Fibroblast of skin of back (primary cell): ENCODE measurements at places on chromosomes 1 and 21.

DNA sequence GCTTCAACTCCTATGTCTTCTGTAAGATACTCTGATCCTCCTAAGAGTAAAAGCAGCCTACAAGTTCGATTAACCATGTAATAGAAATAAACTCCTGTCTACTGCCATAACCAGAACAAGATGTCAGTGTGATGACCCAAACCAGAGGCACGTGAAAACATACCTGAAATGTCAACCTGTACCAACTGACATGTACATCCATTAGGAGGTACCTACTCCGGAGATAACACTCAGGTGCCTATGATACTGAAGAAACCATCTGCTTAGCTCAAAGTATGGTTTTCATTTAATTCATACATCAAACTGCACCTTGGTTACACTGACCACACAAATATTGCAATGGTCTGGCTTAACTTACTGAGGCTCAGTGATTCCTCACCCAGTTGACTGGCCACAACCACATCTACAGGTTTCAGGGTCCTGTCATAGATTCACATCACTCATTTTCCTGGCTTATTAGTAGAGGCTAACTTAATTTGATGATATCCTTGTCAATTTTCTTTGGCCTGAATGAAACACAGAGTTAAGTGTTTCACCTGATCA is 4.4 kb downstream of the ITPKB start:
- DNase-seq: no peak

- no peak for DNase-seq
Measured at GRCh38 chr1:53015508-53015860, 46.5 kb upstream of the PODN start.

DNA sequence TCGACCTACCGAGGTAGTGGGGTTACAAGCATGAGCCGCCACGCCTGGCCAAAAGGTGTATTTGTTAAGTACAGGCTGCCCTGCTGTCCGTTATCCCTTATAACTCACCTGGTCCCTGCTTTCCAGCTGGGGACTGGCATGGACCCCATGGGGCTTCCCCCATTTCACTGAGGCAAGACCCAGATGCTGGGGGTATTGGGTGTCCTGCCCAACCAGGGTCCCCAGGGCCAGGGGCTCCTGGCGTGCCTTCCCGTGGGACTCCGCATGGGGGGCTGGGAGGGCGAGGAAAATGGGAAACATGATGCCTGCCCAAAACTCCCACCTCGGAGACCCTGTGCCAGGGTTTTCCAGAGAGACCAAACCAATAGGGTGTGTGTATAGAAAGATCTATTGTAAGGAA is 64.4 kb downstream of the FAAP20 start:
- no peak for DNase-seq

DNA sequence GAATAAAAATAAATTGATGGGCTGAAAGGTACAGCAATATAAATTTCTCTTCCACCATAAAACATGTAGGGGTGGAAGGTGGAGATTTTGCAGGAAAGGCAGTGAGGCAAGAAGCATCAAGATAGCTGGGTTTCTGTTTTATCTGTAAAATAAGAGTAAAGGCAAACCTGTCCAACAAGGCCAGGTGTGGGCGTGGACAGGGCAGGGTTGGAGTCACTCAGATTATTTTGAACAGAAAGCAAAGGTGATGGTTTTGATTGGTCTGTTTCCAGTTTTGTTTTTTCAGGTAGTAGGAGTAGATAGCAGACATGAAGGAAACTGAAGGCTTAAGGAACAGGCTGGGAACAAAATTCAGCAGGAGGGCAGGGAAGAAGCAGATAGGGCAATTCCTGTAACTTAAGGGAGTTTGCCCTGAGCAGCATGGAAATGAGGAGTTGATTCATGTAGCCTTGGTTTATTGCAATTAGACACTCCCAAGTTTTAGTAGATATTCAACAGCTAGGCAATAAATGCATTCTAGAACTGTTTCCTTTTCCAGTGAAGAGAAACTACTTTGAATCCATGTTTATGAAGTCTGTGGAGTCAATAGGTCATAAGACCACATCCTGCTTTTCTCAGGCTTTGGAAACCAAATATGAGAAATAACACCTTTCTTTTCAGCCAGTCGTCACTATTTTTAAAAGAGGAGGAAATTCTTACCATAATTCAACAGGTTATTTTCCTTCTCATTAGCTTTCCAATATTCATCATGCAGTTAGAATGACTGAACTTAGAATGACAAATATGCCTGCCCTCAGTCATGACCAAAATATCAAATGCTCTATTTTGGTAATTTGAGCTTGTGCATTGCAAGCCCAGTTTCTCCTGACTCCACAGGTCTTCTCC is 38.7 kb upstream of the CD55 start:
- peak; percentile 51 for DNase-seq

DNA sequence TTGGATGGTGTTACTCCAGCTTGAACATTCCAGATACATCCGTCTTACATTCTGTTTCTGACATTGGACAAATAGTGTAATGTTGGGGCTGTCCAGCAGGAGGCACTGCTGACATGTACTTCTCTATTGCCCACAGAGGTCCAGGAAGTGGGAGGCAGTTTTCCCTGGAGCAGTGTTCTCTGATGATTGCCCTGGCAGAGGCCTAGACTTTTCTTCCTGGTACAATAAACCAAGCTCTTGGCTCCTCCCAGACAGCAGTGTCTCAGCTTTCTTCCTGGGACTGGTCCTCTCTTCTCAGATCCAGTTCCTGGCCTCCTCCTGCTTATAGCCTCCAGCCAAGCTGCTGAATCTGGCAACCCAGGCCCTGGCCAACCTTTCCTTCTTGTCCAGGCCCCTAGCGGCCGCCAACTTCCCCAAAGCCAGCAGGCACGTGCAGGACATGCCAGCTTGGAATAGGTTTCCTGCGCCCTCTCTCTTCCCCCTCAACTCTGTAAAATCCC is 14.9 kb upstream of the IFNLR1 start:
- DNase-seq: peak; percentile 84

DNA sequence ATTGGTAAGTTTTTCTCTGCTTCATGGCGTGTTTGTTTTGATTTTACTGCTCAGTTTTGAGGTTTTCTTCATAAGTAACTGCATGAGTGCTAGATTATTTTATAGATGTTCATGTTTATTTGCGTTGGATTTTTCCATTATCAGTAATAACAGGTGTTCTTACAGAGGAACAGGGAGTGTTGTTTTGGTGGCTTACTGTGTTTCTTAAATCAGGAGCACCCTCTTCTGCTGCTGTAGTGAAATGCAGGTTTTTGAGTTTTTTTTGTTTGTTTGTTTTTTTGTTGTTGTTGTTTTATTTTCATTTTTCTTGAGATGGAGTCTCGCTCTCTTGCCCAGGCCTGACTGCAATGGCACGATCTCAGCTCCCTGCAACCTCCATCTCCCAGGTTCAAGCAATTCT is 32.6 kb downstream of the CTBS start:
- no peak for DNase-seq

DNA sequence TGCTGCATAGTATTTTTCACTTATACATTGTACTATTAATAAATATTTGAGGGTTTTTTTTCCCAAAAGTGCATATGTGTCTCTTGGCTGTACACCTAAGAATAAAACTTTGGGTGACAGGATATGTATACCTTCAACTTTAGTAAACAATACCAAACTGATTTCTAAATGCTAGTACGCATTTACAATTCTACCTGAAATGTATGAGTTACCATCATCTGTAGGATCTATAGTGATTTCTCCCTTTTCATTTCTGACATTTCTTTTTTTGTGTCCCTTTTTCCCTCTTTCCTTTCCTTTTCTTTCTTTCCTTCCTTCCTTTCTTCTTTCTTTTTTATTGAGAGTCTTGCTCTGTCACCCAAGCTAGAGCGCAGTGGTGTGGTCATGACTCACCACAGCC is 16.7 kb upstream of the BMP8B start:
- DNase-seq: no peak

DNA sequence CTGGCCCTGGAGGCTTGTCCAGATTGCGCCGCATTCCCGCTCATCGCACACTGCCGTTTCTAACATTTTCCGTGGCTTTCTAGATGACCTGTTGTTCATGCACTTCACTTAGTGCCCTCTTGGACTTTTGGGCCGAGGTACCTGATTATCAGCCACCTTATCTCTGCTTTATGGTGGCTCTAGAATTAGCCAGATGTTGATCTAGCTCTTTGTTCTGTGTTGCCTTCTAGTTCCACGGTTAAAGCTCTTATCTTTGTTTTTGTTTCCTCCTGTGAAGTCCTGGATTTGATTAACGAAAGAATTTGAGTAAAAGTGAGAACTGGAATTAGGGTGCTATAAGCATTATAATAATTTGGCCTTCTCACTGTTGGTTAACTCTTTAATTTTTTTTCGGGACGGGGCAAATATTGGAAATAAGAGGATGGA is 945 bp downstream of the RNPEP start:
- no peak for DNase-seq

DNA sequence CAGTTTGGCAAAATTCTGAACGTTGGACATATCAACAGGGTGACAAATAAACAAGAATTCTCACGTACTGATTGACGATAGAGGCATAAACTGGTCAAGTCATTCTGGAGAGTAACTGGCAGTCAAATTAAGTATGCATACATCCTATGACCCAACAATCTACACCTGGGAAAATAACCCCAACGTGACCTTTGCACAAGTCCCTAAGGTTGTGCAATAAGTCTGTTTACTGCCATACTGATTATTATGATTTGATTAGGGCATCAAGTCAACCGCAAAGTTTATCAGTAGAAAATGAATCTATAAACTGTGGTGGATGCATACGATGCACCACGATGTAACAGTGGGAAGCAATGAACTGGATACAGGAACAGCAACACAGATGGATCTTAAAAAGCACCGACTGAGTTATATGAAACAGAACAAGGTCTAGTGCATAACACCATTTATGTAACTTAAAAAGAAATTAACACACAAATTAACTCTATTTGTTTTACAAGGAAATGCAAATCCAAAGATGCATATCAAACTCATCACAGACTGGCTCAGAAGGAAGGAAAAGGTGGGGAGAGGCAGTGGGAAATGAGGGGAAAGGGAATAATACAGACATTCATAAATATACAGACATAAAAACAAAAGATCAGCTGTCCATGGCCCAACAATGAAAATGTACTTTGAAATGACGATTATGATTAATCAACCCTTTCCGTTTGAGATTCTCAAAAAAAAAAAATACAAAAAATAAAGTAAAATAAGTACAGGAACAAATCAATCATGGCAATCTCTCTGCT is 41.0 kb upstream of the SEC16B start:
- DNase-seq: no peak

GRCh38 chr1:58443986-58444868 is 102.3 kb downstream of the OMA1 start:
- peak; percentile 38 for DNase-seq

GRCh38 chr1:183881387-183882131 is 76.6 kb downstream of the RGL1 start:
- DNase-seq: peak; percentile 88

DNA sequence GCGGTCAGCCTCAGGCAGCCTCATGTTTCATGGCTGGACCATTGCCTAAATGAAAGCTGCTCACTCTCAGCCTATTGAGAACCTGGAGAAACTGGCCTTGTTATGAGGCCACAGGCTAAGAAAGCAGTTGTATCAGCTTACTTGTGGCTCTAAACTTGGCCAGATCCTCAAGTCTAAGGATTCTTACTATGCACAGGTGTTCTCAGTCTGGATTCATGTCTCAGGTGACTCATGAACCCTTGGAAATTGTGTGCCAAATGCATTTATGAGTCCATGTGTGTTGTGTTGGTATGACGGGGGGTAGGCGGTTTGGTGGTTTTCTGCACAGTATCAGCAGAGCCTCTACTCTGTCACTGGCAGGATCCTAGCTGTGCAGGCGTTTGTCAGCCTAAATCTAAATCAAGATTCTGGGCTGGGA is 90.4 kb downstream of the ROR1 start:
- DNase-seq: no peak

DNA sequence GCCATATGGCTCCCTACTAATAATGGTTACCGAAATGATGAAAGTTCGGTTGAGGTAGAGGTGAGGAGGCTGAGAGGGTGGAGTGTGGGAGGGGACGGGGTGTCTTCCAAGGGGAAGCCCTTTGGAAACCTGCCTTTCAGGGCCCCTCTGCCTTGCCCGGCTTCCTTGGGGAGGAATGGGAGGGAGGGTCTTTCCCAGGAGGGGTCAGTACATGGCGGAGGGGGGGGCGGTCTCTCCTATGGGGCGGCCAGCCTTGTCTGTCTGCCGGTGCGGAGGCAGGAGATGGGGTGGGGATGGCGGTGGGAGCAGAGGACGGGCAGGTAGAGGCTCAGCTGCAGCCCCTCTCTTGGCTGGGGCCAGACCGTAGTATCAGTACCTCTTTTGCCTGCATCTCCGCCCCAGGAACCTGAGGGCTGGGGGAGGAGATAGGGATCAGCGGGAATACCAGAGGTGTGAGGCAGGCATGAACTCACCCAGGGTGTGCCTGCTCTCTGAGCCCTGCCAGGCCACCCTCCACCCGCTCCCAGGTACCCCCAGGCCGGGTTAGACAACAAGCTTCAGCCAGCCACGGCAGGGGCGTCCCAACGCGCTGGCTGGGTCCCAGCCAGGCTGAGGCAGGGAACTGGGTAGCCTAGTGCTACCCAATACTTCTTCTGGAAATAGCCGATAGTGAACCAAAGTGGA is 79.4 kb upstream of the POU3F1 start:
- DNase-seq: no peak

GRCh38 chr1:206486995-206487788 is 16.9 kb downstream of the IKBKE start:
- no peak for DNase-seq

DNA sequence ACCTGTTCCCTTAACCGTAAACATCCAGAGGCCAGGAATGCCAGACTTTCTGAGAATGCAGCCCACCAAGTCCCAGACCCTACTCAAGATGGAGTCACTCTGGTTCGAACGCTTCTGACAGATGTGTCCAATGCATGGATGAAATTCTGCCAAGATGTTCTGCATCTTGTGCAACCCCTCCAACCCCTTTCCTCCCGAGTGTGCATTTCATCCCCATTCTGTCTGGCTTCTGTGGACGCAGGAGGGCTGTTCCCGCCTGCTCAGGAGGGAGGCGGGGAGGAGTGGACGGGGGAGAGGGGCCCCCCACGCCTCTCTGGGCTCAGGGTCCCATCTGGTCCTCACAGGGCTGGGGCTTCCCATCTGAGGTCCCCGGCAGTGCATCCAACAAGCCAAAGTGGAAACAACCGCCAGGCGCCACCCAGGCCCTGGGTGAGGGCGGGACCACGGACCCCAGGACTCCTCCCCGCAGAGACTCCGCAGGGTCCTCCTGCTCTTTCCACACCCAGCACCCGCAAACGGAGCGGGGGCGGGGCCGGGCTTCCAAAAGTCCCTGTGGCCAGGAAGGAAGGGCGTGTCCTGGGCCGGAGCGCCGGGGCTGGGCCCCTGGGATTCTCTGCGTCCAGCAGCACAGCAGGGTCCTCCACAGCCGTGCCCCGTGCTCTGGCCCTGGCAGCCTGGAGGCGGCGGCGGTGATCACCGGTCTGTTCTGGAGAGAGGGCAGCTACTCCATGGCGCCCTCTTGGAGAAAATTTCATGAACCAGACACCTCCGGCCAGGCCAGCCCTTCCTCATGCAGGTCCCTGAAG is 27.8 kb upstream of the SUMO3 start:
- DNase-seq: peak; percentile 55

- DNase-seq: peak; percentile 68
Measured at GRCh38 chr1:202968895-202969295, 1.8 kb upstream of the CYB5R1 start.

- peak; percentile 98 for DNase-seq
Measured at GRCh38 chr1:33346927-33347649, 26.2 kb upstream of the A3GALT2 start.

GRCh38 chr1:227942021-227942715 is 5.6 kb downstream of the WNT9A start:
- DNase-seq: no peak

GRCh38 chr1:29757866-29758780 is 521.8 kb downstream of the PTPRU start:
- DNase-seq: no peak

GRCh38 chr1:208349694-208350330 is 105.6 kb upstream of the PLXNA2 start:
- no peak for DNase-seq
